ENCODE measurements at places on chromosomes 6 and 20.

DNA sequence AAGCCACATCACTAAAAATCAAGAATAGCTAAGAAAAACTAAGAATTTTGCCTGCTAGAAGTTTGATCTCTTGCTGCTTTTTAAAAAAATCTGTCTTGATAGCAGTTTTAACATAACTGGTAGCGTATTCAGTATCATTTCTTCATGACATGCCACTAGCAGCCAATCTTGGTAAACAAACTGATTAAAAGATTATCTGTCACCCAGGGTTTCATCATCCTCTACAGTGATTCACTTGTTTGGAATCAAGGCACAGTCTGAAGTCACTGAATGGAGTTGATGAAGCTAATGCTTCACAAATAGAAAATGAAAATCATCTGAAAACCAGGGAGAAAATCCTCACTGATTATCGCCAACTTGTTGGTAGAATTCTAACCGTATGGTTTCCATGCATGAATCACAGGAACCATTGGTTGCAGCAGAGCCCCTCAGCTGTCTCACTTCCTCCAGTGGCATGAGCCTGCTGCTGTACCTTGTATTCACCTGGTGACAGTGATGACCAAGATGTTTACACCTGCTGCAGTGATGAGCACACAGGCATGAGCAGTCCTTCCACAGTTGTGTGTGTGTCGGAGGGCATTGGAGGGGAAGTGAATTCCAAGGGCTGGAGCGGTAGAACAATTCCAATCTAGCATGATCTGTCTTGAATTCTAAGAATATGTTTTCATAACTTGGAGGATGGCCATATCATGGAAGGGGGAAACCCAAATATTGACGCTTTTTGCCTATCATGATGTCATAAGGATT, 275.0 kb downstream of the KHDC1L start:
- no peak for DNase-seq

DNA sequence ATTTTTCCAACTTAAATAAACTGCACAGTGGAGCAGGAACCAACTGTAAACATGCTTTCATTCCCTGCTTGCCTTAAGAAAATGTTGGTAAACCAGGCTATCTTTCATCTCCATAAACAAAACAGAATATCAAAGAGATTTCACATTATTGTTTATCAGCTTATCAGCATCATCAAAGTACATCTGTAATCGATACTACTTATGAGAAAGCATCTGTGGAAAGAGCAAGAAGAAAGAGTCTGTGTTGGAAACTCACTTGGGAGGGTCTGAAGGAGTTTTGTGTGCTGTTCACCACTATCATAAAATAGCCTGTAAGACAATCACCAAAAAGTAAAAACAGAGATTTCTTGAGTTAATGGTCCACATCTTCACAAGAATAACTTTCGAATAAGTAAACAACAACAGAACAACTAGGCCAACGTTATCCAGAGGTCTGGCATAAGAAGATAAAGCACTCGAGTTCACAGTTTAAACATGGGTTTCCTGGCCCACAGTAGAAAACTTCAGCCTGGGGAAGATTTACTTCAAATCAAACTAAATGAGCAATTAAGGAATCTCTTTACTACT, 47.9 kb downstream of the EPB41L2 start:
- no peak for DNase-seq

GRCh38 chr6:21781128-21781527, 187.6 kb downstream of the SOX4 start:
- no peak for DNase-seq

DNA sequence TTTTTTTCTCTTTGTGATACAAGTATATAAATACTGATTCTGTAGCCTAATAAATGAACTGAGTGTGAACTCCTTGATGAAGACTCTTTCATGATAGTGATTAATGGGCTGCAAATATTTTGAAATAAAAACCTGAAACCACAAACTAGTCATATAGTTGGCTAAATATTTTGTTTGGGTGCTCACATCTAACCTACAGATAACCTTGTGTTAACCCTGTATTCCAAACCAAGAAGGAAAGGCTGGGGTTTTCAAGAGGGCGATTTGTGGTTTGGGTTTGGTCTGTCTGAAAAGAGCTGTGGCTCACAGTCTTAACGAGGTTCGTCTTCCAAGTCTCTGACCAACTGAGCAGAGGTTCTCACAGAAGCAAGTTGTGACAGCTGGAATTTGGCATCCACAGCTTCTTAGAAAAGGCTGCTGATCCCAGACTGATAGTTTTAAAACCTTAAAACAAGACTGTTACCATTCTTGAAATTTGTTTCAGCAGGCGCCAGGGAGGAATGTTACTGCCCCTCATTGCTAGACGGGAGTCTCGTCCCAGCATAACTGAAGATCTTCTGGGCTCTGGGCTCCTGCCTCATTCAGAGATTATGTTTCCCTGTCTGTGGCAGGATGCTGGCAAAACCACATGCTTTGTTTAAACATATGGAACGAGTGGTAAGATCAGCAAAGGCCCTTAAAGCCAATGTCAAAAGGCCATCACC, 736.4 kb upstream of the MARCKS start:
- no peak for DNase-seq

- no peak for DNase-seq
Measured at GRCh38 chr20:56691325-56691998, 62.4 kb downstream of the TFAP2C start.

DNA sequence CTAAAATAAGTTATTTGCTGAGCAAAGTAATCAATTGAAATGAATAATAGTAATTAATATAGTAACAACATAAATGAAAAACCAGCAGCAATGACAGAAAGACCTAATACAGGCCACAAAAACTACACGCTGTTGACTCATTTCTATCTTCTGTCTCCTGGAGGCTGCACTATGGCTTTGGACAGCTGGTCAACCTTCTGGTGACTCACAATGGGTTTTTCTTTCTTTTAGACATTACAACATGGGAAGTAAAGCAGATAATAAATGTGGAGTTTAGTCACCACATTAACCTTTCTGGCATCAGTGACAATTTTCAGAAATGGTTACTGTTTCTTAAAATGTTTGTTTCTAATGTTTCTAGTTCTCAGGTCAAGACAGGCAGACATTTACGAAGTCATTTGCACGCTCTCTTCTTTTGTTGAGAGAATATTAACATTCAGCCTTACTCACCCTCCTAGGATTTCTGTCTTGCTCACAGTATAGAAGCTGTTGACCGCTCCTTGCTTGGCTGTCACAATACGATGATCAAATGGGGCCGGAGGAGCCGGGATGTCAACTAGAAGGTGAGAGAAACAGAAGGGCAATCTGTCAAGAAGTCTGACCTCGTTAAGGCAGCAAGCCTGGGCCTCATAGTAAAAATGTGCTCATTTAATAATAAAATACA, 62.2 kb downstream of the MYLK4 start:
- no peak for DNase-seq

DNA sequence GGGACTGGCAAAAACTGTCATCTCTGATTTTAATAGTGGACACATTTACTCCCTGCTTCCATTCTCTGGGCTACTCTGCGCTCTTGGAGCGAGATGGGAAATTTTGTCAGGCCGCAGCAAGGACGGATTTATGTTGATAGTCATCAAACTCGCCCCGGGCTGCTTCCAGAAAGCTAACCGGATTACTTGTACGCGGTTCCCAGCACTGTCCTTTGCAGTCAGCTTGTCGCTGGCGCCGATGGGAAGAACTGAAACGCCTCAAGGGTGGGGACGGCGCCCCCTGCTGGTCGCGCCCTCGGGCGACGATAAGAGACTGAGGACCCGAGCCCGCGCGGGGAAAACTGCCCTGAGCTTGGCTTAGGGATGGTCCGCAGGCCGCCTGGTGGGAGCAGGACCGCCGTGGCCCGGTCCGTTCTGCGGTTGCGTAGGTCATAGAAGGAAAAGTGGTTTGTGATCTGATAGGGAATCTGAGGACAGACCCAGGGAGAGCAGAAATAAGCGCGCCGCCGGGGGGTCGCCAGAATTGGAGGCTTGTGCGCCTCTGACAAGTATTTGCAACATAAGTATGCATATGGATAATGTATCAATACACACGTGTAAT, 984 bp upstream of the ABT1 start:
- peak; percentile 75 for DNase-seq

DNA sequence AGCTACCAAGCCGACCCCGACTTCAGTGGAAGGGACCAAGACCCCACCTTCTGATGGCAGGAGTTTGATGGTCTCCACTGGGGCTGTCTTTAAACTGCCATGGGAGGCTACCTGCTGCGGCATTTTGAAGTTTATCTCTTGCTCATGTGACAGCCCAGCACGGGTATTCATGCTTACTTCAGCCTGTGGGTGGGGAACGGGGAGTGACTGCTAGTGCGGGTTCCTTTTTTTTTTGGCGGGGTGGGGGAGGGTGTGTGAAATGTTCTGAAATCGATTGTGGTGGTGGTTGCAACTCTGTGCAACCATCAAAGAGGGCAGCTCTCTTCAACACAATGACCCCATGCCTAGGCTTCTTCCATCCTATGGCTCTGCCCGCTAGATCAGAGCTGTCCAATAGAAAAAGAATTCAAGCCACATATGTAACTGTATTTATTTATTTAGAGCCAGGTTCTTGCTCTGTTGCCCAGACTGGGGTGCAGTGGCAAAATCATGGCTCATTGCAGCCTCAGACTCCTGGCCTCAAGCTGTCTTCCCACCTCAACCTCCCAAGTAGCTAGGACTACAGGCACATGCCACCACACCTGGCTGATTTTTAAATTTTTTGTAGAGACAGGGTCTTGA, 53.7 kb downstream of the PPP1R16B start:
- DNase-seq: no peak

- DNase-seq: no peak
Measured at GRCh38 chr20:5356941-5357340, 40.2 kb upstream of the PROKR2 start.

GRCh38 chr6:73452107-73452461, at the start of gene CGAS:
Gene CGAS (minus strand): TSS chr6:73452297. CDS start chr6:73452181, 116 bp downstream.
- peak; percentile 58 for DNase-seq

- no peak for DNase-seq
Measured at GRCh38 chr6:113184736-113185135, 672.4 kb upstream of the MARCKS start.

DNA sequence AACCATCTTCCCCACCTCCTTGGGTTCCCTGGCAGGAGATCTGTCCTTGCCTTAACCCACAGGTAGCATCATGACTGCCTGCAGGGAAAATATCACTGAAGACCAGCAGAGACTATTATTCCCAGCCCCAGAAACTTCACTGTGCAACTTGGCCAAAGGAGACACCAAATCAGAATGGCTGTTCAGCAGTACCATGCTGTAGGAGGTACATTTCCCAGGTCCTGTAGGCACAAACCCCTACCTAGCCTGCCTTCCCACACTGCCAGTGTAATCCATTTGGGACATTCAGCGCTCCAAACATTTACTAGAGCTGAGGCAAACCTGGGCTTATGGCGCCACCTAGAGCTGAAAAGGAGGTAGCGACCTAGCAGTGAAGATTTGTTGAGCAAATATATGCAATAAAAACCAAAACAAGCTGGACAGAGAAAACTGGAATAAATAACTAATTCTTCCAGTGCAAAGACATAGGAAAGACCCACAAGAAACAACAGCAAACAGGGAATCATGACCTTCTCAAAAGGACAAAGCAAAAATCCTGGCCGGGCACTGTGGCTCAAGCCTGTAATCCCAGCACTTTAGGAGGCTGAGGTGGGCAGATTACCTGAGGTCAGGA, 60.3 kb downstream of the VTA1 start:
- peak; percentile 9 for DNase-seq

GRCh38 chr20:44504402-44505307, 17.2 kb downstream of the SERINC3 start:
- no peak for DNase-seq

DNA sequence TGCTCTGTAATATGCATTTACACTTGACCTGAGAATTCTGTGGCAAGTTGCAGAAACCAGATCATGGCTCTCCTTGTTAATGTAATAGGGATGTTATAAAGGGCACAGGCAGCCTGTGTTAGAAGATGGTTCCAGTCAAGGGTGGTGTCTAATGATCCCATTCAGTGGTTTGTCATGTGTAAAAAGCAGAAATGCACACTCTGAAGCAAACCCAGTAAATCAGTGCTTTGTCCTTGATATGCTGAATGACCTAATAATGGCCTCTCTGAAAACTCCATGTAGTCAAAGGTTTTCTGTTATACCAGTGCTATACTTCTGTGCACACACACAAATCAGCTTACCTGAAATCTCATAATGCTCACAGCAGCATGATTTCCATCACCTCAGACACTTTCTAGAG, 66.2 kb downstream of the SOBP start:
- DNase-seq: no peak

DNA sequence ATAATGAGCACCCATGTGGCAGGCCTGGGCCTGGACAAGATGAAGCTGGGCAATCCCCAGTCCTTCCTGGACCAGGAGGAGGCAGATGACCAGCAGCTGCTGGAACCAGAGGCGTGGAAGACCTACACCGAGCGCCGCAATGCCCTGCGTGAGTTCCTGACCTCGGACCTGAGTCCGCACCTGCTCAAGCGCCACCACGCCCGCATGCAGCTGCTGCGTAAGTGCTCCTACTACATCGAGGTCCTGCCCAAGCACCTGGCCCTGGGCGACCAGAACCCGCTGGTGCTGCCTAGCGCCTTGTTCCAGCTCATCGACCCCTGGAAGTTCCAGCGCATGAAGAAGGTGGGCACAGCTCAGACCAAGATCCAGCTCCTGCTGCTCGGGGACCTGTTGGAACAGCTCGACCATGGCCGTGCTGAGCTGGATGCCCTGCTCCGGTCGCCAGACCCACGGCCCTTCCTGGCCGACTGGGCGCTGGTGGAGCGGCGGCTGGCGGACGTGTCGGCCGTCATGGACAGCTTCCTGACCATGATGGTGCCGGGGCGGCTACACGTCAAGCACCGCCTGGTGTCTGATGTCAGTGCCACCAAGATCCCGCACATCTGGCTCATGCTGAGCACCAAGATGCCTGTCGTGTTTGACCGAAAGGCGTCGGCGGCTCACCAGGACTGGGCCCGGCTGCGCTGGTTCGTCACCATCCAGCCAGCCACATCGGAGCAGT, 1.9 kb downstream of the FNDC11 start:
- DNase-seq: no peak

DNA sequence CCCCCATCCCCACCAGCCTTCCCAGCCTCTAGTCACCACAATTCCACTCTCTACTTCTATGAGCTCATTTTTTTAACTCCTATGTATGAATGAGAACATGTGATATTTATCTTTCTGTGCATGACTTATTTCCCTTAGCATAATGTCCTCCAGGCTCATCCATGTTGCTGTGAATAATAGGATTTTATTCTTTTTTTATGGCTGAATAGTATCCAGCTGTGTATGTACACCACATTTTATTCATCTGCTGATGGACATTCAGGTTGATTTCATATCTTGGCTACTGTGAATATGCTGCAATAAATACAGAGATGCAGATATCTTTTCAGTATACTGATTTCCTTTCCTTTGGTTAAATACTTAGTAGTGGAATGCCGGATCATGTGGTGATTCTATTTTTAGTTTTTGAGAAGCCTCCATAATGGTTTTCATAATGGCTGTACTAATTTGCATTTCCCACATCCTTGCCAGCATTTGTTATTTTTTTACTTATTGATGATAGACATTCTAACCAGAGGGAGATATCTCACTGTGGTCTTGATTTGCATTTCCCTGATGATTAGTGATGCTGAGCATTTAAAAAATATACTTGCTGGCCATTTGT, 194.9 kb downstream of the PACRG start:
- no peak for DNase-seq

DNA sequence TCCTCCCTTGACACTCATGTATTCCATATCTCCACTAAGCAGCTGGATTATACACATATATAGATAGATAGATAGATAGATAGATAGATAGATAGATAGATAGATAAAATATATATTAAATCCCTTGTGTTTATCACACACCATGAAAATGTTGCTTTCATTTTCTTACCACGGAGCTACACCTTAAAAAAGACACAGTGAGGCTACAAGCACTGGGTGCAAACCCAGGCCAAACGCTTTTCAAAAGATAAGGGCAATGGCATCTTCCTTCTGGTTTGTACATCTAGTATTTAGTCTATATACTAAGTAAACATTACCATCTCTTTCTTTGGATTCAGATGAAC, 377.1 kb downstream of the ESR1 start:
- DNase-seq: no peak
